ENCODE measurements at places on chromosomes 12 and 14.

GRCh38 chr14:52179141-52179790 lies 88.2 kb upstream of the PTGDR start:
- DNase-seq = no peak

DNA sequence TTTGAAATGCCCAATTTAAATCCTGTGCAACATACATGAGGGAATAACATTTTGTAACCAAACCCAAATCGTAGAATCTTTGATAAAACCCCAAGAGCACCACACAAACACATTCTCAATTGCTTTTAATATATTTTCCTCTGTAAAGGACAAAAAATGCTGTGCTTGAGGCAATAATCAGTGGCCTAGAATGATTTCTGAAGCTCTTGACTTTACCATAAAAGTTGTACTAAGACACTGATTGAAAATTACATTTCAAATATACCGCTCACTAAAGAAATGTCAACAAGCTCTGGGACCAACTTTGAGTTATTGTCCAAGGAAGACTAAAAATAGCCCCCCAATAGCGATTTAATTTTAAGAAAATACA lies 1.5 kb downstream of the EML5 start:
- DNase-seq = no peak

DNA sequence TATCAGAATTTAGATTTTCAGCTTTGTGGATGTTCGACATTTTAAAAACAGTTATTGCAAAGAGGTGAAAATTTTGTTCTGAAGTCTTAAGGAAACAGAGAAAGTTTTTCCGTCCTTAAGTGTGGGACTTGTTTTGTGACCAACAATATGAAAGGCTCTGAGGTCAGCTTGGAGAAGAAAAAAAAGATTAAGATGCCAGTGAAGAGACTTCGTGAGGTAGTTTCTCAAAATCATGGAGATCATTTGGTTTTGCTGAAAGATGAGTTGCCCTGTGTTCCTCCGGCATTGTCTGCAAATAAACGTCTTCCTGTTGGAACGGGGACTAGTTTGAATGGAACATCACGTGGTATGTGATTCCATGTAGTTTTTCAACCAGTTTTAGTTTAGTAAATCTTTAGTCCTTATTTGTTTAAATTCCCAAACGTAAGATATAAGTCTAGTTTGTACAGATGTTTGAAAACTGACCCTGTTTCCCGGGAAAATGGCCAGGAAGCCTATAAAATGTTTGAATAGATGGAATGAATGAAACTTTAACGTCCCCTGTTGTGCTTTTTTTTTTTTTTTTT lies 682 bp downstream of the KIAA0586 start:
- DNase-seq = no peak

DNA sequence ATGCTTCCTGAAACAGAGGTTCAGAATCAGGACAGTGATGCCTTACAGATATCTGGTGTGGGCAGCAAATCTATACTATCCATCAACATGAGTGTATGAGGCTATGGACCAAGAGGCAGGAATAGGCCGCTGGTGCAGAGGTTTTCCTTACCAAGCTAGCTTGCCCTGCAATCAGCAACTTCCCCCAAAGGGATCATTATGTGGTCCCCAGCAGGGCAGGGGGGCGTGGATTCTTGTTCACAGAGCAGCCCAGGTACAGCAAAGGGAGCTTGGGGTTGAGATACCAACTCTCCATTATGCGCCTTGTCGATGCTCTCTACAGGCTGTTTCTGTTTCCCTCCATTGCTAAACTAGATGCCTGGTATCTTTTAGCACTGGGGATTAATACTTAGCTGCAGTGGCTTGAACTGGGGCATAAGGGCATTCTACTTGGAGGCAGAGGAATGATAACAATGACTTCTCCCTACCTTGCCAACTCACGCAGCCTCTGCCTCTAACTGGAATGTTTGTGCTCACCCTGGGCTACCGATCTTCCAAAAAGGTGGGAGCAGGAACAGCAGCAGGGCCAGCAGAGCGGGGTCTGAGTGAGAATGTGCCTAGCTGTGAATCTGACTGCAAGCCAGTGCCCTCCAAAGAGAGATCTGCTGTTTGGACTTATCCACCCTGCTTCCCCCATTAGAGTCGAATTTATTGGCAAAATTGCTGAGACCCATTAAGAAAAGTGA lies 10.3 kb upstream of the KRT1 start:
- DNase-seq = no peak
